ENCODE measurements at places on chromosomes 6 and 20.

DNA sequence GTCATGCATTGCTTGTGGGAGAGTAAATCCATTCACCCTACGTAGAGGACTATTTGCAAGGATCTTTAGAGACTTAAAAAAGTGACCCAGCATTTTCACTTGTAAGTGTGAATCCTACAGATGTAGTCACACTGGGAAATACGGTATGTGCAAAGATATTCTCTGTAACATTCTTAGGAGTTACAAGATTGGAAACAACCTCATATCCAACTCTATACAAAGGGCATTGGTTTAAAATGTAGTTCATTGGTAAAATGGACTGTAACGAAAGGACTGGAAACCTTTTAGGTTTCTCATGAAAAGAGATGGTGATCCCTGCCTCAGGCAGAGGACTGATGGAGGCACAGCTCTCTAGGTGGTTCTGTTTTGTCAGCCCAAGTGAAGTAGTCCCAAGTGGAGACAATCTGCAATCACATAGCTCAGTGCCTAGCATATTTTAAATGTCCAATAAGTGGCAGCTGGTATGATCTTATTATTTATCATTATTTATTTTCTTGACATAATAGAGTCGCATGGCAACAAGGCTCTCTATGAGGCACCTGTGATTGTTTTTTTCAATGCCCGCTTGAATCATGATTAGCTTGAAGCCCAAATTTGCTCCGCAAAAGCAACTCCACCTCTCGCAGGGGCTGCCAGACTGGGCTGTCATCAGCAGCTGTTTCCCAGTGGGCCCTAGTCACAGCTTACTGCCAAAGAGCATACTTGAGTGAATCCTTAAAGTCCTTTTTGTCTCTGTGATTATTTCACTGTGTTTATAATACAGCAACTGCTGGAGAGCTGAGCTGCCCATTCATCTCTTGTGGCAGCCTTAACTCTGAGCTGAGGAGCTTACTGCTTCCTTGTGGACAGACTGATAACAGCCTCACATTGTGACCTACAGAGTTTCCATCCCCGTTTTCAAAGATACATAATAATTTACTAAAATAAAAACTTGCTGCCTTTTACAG lies 19.8 kb upstream of the ENPP1 start:
- DNase-seq, result no peak

DNA sequence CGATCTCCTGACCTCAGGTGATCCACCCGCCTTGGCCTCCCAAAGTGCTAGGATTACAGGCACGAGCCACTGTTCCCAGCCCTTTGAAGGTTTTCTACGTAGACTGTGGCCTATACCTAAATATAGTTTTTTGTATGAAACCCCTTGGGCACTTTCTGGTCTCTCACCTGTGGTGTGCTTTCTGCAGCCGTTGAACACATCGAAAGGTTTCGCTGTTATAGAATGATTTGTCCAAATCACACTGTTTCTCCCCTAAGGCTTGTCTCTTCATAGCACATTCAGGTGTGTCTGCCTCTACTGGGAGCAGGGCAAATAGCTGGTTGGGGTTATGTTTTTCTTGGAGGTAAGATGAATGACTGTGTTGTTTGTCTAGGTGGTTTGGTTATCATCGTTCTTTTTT lies 597.9 kb downstream of the RNF144B start:
- no peak for DNase-seq

DNA sequence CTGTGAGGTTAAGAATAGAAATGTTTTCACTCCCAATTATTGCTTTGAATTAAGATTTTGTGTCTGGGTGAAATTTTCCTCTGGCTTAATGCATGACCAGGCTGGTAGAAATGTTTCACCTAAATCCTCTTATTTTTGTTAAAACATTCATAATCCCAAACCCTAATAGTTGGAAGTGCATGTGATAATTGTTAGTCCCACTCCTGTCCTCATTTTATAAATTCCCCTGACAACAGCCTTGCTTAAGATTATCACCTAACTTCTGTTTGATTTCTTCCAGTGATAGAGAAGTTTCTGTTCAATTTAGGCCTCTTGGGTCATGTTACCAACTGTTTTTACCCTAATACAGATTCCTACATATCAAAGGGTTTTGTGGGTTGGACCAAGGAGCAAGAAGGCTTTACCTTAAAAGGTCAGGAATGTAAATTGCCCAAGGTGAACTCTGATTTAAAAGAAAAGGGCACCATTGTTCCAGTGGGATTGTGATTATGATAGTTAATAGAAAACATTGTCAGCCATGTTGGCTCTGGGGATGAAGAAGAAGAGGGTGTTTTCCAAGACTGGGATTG lies 158.7 kb upstream of the CENPW start:
- no peak for DNase-seq

GRCh38 chr6:40907198-40907701 lies 131.8 kb downstream of the UNC5CL start:
- DNase-seq, result no peak

DNA sequence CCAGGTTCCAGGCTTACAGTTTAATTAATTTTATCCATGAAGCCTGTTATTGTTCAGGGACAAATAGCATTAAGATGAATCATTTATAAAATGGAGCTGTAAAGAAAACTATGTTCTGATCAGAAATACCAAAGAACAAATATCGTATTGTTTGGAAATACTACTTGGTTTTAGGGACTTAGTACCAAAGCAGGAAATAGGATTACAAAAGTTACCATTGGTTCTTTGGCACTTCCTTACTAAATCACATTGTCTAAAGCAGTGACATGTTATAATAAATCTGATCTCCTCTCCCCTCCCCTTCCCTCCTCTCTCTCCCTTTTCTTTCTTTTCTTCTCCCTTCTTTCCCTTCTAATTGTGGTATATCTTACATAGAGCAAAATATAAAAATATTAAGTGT lies 29.6 kb downstream of the CRYBG1 start:
- no peak for DNase-seq
